ENCODE measurements at places on chromosomes 16 and 17.

DNA sequence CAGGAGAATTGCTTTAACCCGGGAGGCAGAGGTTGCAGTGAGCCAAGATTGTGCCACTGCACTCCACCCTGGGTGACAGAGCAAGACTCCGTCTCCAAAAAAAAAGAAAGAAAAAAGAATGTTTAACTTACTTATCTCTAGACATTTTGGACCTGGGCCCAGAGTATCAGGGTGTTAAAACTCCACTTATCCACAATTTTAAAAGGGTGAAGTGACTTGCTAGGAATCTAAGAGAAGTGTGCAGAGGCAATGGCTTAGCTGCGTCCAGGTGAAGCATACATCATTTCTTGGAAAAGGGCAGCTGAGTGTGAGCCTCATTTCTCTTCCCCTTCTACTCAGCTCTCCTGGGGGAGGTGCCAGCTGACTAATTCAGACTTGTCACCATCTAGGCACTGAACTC is 25.1 kb downstream of the ALDH3A2 start:
- no peak for DNase-seq

GRCh38 chr16:64534180-64534780 is 587.6 kb downstream of the CDH11 start:
- DNase-seq = no peak

GRCh38 chr16:16116841-16117240 is 106.5 kb downstream of the ABCC6 start:
- no peak for DNase-seq

GRCh38 chr17:4900231-4901107 is 1.1 kb downstream of the C17orf107 start:
- DNase-seq = no peak

- no peak for DNase-seq
Measured at GRCh38 chr17:76090517-76091129, 11.6 kb downstream of the ZACN start.

- no peak for DNase-seq
Measured at GRCh38 chr17:48672340-48672739, 46.2 kb upstream of the HOXB9 start.

DNA sequence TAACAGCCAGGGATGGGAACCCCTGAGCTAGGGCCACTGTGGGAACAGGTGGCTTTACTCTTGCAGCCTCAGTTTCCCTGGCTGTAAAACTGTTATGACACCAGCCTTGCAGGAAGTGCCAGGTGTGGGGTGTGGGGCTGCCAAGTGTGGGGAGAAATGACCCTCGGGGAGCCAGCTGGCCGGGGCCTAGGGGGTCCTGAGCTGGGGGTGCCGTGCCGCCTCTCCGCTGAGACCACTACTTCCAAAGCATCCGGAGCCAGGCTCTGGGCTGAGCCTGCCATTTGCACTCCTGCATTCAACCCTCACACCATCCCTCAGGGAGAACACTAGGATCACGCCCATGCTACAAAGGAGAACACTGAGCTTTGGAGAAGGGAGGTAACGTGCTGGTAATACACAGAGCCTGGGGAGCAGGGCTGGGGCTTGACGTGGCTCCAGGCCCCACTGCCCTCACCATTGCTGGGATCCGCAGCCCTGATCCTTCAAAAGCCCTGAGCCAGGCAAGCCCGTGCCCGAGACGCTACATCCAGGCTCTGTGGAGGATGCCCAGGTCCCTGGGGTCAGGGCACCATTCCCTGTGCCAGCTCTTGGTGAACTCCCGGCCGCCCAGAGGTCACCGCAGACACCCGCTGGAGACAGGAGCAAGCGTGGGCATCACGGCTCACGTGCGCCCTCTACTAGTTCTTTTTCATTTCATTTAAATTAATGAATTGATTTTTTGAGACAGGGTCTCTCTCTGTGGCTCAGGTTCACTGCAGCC is 28.8 kb upstream of the GINS2 start:
- peak; percentile 56 for DNase-seq

DNA sequence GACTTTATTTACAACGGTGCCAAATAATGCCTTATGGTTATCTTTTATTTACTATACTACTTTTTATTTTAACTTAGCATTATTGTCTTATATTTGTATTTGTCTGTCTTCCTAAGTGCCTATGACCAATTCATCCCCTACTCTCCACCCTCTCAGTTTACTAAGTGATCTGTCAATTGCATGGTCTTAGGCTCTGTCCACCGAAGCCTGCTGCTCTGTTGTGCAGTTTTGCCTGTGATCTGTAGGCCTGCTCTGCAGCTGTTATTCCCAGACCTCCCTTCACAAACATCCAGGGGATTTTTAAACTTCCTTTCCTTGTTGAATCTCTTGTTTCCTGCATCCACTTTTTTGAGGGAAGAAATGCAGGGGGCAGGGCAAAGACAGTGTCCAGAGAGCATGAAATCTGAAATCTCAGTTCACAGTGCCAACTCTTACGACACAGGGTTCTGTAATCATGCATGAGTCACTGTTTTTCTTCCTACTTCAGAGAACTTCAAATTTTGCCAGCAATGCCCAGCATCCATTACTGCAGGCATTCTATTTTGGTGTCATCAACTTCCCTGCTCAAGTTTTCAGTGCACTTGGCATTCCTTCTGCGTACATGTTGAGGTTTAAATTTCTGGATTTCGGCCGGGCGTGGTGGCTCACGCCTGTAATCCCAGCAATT is 11.4 kb downstream of the SLFN5 start:
- no peak for DNase-seq

GRCh38 chr17:68356949-68357455 is 65.7 kb downstream of the ARSG start:
- DNase-seq = no peak

GRCh38 chr17:60151355-60151754 is 1.6 kb downstream of the CA4 start:
- DNase-seq = no peak

GRCh38 chr16:70548936-70549335 is 25.3 kb downstream of the SF3B3 start:
- DNase-seq = no peak

- DNase-seq = no peak
Measured at GRCh38 chr17:7555320-7555948, 3.1 kb upstream of the TNFSF13 start.

- no peak for DNase-seq
Measured at GRCh38 chr17:60043846-60044245, 34.9 kb downstream of the HEATR6 start.

DNA sequence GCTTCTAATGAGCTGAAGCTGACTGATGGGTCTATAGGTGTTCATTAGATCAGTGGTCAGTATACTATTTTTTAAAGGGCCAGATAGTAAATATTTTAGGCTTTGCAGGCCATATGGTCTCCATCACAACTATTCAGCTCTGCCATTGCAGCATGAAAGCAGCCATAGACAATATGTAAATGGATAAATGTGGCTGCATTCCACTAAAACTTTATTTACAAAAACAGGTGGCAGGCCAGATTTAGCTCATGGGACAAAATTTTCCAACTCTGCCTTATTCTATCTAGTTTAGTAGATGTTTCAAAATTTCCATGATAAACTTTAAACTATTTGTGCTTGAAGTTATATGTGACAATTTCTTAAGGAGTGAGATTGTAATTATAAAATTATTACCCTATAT is 339.3 kb downstream of the ABCC12 start:
- no peak for DNase-seq

GRCh38 chr17:67637901-67638641 is 79.7 kb upstream of the NOL11 start:
- DNase-seq = no peak

- DNase-seq = no peak
Measured at GRCh38 chr17:4751932-4752331, 12.2 kb upstream of the CXCL16 start.

GRCh38 chr16:4370570-4371356 is 885 bp upstream of the VASN start:
- no peak for DNase-seq

DNA sequence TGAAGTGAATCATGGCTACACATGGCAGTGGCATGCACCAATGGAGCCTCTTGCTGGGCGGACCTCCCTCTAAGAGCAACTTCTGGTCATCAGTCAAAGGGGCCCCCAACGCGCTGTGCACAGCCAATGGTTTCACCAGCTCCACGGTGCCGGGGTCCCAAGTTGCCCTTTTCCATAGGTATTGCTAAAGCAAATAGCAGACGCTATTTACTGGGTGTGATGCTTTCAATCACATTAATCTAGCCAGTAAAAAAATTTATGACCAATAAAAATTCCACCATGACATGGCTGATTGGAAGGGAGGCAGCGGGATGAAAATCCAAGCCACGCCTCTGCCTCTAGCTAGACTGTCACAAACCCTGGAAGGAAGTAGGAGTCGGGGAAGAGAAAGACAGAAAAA is 680.3 kb upstream of the SOX9 start:
- DNase-seq = no peak

DNA sequence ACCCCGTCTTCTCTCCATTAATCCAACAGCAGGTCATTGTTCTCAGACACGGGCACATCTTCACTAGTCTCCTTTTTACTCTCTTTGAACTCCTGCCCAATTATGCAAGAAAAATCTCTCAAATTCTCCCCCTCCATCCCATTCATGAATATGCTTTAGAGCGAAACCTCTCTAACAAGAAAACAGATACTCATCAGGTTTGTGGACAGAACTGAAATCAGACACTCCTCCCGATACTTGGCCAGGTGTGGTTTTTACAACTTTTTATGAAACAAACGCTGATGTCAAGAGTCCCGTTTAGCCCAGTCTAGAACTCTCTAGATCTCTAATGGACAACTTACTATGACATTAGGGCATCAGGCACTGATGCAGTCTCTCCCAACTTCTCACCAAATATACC is 40.9 kb downstream of the PIK3R5 start:
- DNase-seq = no peak

GRCh38 chr16:1277617-1278282 is 21.9 kb downstream of the TPSD1 start:
- no peak for DNase-seq

DNA sequence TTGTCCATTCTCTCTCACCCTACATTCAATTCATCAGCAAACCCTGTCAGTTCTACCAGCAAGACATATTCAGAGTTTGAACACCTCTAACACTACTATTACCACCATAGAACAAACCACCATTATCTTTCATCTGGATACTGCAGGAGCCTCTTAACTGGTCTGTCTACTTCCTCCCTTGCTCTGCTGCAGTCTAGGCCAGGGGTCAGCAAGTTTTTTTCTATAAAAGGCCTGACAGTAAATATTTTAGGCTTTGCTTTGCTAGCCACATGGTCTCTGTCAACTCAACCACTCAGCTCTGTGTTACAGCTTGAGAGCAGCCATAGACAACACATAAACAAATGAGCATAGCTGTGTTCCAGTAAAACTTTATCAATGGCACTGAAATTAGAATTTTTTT is 13.8 kb downstream of the KCTD19 start:
- no peak for DNase-seq

DNA sequence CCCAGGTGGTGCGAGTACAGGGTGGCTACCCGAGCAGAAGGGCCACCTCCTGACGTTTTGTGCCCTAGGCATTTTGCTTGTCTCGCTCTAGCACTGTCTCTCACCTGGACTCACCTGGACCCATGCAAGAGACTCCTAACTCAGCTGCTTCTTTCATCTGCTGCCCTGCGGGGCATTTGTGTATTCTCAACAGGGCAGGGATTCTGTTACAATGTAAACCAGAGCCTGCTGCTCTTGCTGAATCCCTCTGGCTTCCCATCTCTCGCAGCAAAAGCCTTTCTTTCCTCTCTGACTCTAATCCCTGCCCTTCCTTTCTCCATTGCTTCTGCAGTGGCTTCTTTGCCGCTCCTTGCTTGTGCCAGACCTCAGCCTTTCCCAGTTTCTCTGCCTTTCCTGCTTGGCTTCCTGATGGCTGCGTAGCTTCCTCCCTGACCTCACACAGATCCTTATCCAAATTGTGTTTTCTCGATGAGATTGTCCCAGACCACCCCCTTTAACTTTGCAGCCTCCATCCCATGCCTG is 10.2 kb downstream of the ARSG start:
- DNase-seq = no peak

GRCh38 chr17:75877752-75878173 is 618 bp downstream of the TRIM47 start:
- DNase-seq = peak; percentile 32

- DNase-seq = peak; percentile 49
Measured at GRCh38 chr17:75908201-75908600, 3.5 kb upstream of the MRPL38 start.

DNA sequence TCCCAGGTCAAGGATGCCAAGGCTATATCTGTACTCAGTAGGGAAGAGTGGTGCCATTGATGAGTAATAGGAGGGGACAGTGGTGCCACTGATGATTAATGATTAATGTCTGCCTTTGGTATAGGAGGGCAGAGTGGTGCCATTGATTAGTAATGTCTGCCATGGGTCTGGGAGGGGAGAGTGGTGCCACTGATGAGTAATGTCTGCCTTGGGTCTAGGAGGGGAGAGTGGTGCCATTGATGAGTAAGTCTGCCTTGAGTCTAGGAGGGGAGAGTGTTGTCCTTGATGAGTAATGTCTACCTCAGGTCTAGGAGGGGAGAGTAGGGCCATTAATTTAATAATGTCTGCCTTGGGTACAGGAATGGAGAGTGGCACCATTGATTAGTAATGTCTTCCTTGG is 507.8 kb upstream of the EEF2KMT start:
- no peak for DNase-seq

Data from NCI-H1105 (cell line).